Smooth muscle cell of trachea (primary cell): ENCODE measurements at places on chromosomes 12 and 14. TPM values are rescaled to one million over a fixed set of nuclear protein-coding genes. Genes with fewer than 3 reads are reported as not detected.

TCHP gene
- 10.1 and 14.1 TPM in 2 replicates for total RNA-seq

ADCY4 gene
- total RNA-seq = 9.6 and 11.7 TPM in 2 replicates

EML1 gene
- total RNA-seq = 72.9 and 163 TPM in 2 replicates

RASAL1 gene
- total RNA-seq = not detected in 2 replicates

RTL1 gene
- total RNA-seq = under 0.01 TPM in 1 of 2 replicates, not detected in the other

BMAL2 gene
- total RNA-seq = 28.8 and 71.3 TPM in 2 replicates

DHRS2 gene
- 0.33 TPM in 1 of 2 replicates, not detected in the other for total RNA-seq

OAS1 gene
- 0.87 and 2.0 TPM in 2 replicates for total RNA-seq

MIP gene
- total RNA-seq = not detected in 2 replicates

YEATS4 gene
- total RNA-seq = 8.1 and 19.1 TPM in 2 replicates

ETFBKMT gene
- 3.5 and 4.2 TPM in 2 replicates for total RNA-seq

LRP1-AS gene
- total RNA-seq = not detected in 2 replicates

SLC17A8 gene
- total RNA-seq = not detected in 2 replicates

PLBD1 gene
- total RNA-seq = 2.3 and 3.3 TPM in 2 replicates

CFL2 gene
- total RNA-seq = 104 and 154 TPM in 2 replicates

CKB gene
- 48.6 and 78.4 TPM in 2 replicates for total RNA-seq

RDH12 gene
- total RNA-seq = 0.15 TPM in 1 of 2 replicates, not detected in the other

FSCB gene
- under 0.01 TPM in 1 of 2 replicates, not detected in the other for total RNA-seq

UNC119B gene
- 27.1 and 41.4 TPM in 2 replicates for total RNA-seq

SCN8A gene
- 23.3 and 28.7 TPM in 2 replicates for total RNA-seq

TAMALIN gene
- total RNA-seq = 15.9 and 19.8 TPM in 2 replicates

PTPN6 gene
- total RNA-seq = under 0.01 TPM in 1 of 2 replicates, not detected in the other
